ENCODE measurements at places on chromosomes 16 and 17. TPM values are rescaled to one million over a fixed set of nuclear protein-coding genes. Genes with fewer than 3 reads are reported as not detected.

The ZNF423 gene
- not detected for total RNA-seq

DNA sequence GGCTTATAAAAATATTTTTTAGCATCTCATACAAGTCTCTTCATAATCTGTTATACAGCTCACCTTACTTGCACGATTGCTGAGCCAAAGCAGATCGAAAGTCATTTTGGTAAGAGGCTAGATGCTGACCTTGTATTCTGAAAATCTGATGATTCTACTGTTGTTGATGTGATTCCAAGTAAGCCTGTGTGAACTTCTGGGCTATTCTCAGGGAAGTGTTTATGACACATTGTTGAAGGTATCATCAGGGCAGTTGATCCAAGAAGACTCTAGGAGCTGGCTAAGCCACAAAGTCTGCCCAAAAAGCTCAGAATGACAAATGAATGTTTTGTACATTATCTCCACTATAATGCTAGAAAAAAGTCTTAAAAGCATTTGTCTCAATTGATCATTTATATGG lies 16.0 kb downstream of the OMG start:
- no peak for DNase-seq

The TOM1L1 gene
- total RNA-seq, result 13.9 TPM

DNA sequence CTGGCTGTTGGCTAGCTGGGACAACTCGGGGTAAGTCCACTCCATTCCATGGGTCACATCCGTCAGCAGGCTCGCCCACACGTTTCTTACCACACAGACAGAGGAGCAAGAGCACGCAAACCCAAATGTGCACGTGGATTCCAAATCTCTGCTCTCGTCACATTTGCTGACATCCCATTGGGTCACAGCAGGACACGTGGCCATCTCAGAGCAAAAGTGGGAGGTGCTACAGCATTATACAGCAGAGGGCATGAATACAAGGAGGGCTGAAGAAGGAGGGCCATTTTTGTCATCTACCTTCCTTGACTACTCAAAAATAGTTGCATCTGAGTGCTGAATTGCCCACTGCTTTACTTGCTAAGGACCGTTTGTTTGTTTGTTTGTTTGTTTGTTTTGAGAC lies 84.7 kb downstream of the RBBP6 start:
- DNase-seq, result no peak

The C17orf113 gene
- 0.05 TPM for total RNA-seq

The GUCY2D gene
- not detected for total RNA-seq

GRCh38 chr17:3796110-3796821 lies 4.7 kb downstream of the ITGAE start:
- no peak for DNase-seq

The DPEP3 gene
- not detected for total RNA-seq

The CLEC19A gene
- total RNA-seq, result not detected

DNA sequence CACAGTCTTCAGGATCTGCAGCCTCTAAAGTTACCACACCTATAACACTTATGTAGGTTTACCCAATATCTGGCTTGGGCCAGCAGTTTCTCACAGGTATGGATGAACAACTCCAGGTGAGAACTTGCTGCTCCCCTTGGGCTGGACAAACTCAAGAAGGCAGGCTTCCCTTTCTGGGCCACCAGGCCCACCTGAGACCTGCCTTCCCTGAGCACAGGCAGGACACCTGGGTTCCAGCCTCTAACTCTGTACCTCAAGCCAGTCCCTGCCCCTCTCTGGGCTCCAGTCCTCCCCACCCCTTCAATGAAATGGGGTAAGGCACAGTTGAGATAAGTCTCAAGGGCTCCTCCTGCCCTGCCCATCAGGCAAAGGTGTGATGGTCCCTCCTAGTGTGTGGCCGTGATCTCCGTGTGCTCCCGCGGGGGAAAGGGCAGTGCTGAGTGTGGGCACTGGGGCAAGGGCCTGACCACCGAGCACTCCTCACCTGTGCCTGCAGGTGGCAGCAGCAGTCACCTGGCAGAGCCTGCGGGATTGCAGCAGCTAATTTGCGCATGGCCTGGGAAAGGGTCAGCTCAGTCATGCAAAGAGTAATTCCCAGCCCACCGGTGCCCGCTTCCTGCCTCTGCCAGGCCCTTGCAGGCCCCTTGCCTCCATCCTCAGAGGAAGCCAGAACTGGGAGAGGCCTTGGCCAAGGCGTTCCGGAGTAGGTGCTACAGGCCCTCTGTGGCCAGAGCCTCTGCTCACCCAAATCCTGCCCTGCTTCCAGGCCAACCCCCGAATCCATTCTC lies 28.2 kb upstream of the ADGRG1 start:
- peak; percentile 69 for DNase-seq

DNA sequence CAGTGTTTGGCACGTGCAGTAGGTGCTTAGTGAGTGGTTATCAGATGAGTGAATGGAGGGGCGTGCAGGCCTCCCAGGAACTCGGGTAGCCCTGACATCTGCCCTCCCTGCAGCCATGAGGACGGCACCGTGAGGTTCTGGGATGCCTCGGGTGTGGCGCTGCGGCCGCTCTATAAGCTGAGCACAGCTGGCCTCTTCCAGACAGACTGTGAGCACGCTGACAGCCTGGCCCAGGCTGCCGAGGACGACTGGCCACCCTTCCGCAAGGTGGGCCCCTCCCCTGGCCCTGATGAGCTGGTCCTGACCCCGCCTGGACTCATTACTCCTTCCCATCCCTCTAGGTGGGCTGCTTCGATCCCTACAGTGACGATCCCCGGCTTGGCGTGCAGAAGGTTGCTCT lies 11.1 kb downstream of the LLGL1 start:
- no peak for DNase-seq

DNA sequence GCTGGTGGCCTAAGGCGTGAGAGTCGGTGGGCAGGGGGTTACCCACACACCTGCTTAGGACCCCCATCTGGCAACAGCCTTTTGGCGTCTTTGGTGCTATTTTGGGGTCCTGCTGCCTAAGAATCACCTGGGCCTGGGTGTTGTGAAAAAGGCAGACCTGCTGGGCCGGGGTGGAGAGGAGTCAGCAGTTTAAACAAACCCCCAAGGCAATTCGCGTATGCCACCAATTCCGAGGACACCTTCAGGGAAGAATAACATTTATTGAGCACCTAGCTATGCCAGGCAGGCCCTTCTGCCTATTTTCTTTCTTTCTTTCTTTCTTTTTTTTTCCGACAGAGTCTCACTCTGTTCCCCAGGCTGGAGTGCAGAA lies 53.9 kb upstream of the TOB1 start:
- no peak for DNase-seq

DNA sequence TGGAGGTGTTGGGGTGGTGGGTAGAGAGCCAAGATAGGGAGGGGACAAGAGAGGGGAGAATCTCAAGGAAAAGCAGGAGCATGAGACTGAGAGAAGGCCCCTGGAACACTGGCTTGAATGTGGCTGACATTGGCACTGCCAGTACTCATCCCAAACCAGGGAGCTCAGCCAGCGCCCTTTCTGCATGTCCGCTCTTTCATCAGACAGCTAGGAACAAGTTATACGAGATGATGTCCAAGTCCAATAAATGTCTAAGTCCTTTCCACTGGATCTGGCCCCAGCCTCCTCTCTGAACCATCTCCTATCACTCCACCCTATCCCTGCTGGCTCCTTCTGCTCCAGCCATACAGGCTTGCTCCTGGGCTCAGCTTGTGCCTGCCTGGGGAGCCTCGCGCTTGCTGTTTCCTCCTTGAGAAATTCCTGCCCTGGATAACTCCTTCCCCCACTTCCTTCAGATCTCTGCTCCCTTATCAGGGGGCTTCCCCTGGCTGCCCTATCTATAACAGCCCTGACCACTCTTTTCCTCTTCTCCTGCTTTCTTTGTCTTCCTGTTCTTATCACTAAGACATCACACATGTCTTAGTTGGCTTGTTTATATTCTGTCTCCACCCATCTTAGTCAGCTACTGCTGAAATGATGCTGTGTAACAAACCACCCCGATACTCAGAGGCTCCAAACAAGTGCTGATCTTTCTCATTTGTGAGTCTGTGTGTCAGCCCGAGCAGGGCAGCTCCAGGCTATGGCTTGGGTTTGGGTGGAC lies 37.1 kb upstream of the MEOX1 start:
- no peak for DNase-seq

DNA sequence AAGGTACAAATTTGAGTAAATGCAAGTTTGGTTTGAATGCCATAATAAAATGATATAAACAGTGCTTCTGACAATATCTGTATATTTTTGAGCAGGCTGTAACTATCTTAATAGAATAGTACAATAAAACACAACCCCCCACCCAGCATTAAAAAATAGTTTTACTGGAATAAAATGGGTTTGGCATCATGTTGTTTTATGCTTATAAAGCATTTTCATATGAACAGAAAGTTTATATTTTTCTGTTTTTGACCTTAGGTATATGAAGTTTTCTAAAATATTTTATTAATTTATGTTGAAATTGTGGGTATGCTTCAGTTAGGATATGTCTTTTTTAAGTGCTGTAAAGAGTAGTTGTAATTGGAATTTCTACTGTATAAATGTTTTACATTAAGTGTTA lies 57.2 kb upstream of the RHBDL3 start:
- no peak for DNase-seq

The SPNS3 gene
- total RNA-seq, result 1.3 TPM

DNA sequence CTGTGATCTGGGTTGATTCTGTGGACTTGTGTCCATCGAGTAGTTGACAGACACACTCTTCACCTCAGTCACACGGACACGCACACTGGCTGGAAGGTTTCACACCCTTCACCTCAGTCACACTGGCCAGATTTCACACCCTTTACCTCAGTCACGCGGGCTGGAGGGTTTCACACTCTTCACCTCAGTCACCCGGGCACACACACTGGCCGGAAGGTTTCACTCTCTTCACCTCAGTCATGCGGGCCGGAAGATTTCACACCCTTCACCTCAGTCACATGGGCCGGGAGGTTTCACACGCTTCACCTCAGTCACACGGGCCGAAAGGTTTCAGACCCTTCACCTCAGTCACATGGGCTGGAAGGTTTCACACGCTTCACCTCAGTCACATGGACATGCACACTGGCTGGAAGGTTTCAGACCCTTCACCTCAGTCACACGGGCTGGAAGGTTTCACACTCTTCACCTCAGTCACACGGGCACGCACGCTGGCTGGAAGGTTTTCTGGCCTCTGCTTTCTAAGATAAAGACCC lies 96.2 kb downstream of the PGS1 start:
- no peak for DNase-seq

DNA sequence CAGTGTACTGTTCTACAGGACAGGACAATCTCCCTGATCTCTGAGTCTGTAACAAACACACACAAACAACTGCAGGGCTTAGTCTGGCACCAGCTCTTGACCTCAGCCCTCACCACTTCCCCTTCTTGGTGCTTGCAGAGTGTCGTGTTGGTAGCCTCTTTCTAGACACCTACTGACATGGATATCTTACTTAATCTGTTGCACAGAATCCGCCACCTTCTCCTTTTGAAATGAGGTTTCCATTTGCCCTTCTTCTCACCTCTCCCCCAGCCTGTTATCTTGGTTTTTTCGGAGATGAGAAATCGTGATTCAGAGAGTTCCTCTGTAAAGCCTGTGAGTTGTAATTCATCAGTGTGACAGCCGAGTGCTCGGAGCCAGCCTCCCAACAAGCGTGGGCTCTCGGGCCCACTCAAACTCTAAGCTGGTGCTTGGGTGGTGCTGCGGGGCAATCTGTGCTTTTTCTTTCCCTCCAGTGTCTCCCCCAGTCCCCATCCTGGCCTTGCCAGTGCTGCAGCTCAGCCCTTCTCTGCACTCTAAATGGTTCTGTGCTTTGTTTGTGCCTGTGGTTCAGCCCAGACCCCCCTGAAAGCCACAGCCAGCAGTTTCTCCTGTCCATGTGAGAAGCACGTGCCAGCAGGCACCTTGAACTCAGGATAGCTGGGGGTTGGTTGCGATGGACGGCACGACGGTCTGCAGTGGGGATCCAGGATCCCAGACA lies 28.1 kb downstream of the KIAA0513 start:
- no peak for DNase-seq

GRCh38 chr17:75481194-75482068 lies 25.0 kb downstream of the TMEM94 start:
- no peak for DNase-seq

The SDR42E1 gene
- 1.2 TPM for total RNA-seq

The RAI1 gene
- total RNA-seq, result 2.9 TPM

The CCL4L2 gene
- total RNA-seq, result not detected

- DNase-seq, result no peak
Measured at GRCh38 chr16:67969254-67970039, 1.0 kb upstream of the SLC12A4 start.

DNA sequence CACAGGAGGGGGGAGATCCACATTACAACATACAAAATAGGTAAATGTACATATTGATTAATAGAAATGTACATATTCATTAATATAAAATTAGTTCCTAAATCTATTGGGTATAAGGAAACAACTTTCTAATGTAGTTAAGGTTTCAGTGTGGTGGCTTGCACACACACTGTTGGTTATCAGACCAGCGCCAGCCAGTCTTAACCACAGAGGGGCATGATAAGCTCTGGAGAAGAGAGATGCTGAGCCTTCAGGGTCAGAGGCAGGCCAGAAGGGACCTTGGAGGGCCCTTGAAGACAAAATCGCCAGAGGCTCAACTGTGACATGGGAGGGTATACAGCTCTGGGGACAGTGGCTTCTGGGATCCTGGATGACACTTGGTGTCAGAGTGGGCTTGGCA lies 10.9 kb upstream of the ZFP90 start:
- no peak for DNase-seq

DNA sequence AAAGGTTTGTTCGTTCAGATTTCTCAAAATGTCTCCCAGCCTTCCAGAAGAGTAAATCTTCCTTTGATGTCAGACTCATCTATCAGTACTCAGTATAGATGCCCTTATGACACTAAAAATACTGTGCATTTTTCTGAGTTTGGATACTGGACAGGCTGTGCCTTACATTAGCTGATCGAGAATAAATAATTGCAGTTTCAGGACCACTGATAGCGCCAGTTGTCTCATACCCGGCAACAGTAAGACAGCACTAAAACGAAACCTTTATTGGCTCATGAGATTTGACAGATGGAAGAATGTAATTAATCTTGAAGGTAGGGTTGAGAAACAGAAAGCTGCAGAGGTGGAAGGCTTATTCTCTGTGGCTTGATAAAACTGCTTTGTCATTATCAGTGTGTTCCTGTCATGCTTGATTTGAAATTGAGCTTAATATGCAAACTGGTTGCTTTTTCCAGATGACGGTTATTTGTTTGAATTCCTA lies 1.2 kb downstream of the ATP6V0A1 start:
- no peak for DNase-seq

GRCh38 chr16:441447-441846 lies 16.0 kb downstream of the RAB11FIP3 start:
- no peak for DNase-seq

The ASGR2 gene
- total RNA-seq, result not detected

The PDILT gene
- total RNA-seq, result not detected

DNA sequence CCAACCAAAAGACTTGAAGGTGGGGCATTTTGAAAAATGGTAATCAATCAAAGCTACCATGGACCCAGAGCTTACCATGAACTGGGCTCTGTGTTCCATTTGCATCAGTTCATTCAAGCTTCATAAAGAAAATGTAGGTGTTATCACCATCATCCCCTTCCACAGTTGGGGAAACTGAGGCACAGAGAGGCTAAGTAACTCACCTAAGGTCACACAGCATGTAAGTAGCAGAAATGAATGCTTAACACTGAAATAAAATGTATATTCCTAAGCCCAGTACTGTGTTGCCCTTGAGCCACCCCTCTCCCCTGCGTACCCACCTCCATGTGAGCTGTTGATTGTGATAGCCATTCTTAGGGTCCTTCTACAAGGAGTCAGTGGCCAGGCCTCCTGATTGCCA lies 83.6 kb downstream of the VAT1L start:
- DNase-seq, result no peak

- no peak for DNase-seq
Measured at GRCh38 chr16:11248133-11248532, 7.9 kb downstream of the SOCS1 start.

All from MG63 (cell line).